ENCODE measurements at places on chromosomes 7 and 10.

DNA sequence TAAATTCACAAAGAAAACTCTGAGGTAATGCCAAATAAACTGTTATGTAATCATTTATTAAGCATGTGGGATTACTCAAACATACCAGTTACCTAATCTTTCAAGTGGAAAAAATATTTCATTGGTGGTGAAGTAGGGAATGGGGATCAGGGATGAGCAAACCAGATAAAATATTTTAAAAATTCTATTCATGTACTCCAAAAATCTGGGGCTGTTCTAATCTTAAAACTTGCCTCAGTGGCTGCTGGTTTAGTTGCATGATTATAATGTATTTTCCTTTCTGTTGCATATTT is 19.5 kb downstream of the LMOD2 start:
- no peak for DNase-seq

GRCh38 chr10:114402871-114403540 is 1.3 kb downstream of the AFAP1L2 start:
- DNase-seq = no peak

DNA sequence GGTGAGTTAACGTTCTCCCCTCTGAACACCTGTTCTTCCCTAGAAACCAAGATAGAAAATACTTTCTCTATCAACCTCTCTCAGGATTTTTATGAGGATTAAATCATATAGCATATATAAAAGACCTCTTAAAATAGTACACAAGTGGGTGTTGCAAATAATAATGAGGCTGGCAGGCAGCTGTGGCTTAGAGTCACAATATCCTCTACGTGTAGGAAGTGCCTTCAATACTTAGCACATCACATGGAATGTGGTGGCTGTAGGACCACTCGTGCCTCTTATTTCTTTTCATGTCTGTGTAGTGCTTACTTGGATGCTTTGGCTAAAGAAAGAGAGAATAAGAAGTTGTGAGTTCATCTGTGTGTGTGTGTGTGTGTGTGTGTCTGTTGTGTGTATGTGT is 96.3 kb downstream of the PRLHR start:
- no peak for DNase-seq

- no peak for DNase-seq
Observed at GRCh38 chr10:100315615-100316014, 14.4 kb downstream of the PKD2L1 start.

DNA sequence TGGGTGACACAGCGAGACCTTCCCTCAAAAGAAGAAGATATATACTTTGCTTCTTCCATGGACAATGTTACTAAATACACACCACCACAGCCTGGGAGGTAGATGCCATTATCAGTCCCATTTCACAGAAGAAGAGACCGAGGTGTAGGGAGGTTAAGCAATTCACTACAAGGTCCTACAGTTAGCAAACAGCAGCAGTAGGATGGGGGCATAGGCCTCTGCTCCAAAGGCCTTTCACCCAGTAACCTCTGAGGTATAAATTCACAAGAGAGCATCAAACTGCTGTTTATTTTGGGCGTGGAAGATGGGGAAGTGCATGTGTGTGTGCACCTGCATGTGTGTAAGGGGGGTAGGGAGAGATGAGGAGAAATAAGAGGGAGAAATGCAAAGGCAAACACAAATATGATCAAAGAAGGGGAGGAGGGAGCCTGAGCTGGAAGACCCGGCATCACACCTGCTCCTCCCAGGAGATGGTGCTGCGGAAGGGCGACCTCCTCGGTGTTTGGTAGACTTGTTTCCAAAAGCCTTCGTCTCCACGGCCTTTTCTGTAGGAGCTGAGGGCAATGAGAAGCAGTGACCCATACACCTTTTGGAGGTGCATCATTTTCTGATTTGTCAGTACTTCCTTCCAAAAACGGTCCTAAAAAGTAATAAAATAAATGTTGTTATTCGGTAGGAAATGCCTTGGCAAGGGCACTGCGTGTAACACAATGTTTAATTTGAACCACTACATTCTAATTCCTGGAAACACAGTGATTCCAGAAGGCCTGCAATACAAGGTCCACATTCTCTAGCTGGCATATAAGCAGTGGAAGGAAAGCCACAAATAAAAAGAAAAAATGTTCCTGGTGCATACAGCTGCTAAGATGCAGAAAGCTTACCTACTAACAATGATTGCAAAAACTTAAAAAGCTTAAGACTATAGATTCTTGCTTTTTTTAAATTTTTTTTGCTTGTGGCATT is 25.9 kb upstream of the ACSL5 start:
- DNase-seq = no peak

DNA sequence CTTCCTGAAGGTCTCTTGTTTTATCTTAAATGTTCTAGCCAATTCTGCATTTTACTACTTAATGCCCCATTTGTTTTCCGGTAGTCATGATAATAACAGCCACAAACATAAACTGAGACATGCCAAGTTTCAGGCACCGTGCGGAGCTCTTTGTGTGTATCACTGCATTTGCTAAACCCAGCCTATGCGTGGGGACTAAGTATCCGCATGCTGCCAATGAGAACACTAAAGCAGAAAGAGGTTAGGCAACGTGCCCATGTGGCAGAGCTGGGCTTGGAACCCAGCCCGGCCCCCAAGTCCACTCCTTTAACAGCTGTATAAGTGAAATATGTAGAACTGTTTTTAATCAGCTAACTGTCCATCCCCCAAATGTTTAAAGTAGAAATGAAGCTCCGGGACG is 54.1 kb downstream of the SLIT1 start:
- no peak for DNase-seq

- no peak for DNase-seq
Observed at GRCh38 chr10:125166658-125167057, 6.3 kb upstream of the CTBP2 start.

DNA sequence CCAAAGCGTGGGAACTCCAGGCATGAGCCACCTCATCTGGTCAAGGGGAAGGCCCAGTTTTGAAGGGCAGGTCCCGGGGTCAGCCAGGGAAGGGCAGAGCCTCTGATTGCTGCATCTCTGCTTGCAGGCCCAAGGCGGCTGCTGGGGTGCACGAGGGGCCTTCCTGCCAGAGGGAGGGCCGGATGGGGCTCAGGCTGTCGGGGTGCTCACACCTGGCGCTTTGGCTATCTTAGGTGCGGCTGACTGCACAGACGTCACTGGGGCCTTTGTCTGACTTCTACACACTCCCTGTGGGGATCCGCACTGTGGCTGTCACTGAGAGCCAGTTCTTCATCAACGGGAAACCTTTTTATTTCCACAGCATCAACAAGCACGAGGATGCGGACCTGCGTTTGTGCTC is 68.7 kb downstream of the ZNF727 start:
- no peak for DNase-seq
